ENCODE measurements at places on chromosomes 5 and 9. TPM values are rescaled to one million over a fixed set of nuclear protein-coding genes. Genes with fewer than 3 reads are reported as not detected.

Gene BTNL9
- not detected for total RNA-seq

Gene CORO2A
- under 0.01 TPM for total RNA-seq

Gene GADD45G
- 3.3 TPM for total RNA-seq

Gene TLR4
- total RNA-seq, result 2.2 TPM

Gene HK3
- total RNA-seq, result not detected

Gene LCN9
- not detected for total RNA-seq

Gene GPRIN1
- 3.2 TPM for total RNA-seq

Gene XPA
- 10.9 TPM for total RNA-seq

Gene RALGPS1
- 1.7 TPM for total RNA-seq

Gene CDX1
- not detected for total RNA-seq

Gene FGF18
- total RNA-seq, result under 0.01 TPM

Gene SH3TC2
- 0.34 TPM for total RNA-seq

Gene TRAF1
- total RNA-seq, result 2.4 TPM

Gene PAEP
- total RNA-seq, result not detected

Gene LHX6
- not detected for total RNA-seq

Gene PTGES
- total RNA-seq, result 48.9 TPM

Gene PCDHA1
- under 0.01 TPM for total RNA-seq

Gene HINT1
- 173 TPM for total RNA-seq

Gene IL13
- total RNA-seq, result not detected

Gene BASP1
- 34.2 TPM for total RNA-seq

Gene NR6A1
- 0.26 TPM for total RNA-seq

Measured in bronchial smooth muscle cell (primary cell).